Diencephalon (tissue), 1 donor: ENCODE measurements at places on chromosomes 5 and 9. TPM values are rescaled to one million over a fixed set of nuclear protein-coding genes. Genes with fewer than 3 reads are reported as not detected.

FAM81B gene
- total RNA-seq: 14.8 TPM

SLC34A1 gene
- not detected for total RNA-seq

PCDHB13 gene
- 10.8 TPM for total RNA-seq

C9orf153 gene
- total RNA-seq: 0.46 TPM

PTCH1 gene
- 20.5 TPM for total RNA-seq

PROB1 gene
- 2.8 TPM for total RNA-seq

DMXL1 gene
- 107 TPM for total RNA-seq

TXNDC8 gene
- total RNA-seq: not detected

CA9 gene
- total RNA-seq: 1.2 TPM

ADAMTSL1 gene
- 27.2 TPM for total RNA-seq

PAX5 gene
- 0.46 TPM for total RNA-seq

MYOT gene
- total RNA-seq: 1.8 TPM
